Osteocyte (in vitro differentiated cells): ENCODE measurements at places on chromosomes 12 and 14.

- no peak overlapping the region for H3K4me3 ChIP-seq
- no peaks in the 10 kb centered on the region for H3K27me3 ChIP-seq
- DNase-seq: no peak
- H3K27ac ChIP-seq: no peak overlapping the region
Measured at GRCh38 chr12:123251403-123252076, 18.3 kb downstream of the MTRFR start.

GRCh38 chr14:98292191-98292590 lies 979.8 kb downstream of the BCL11B start:
- no peaks in the 10 kb centered on the region for H3K36me3 ChIP-seq
- no peak overlapping the region for H3K4me3 ChIP-seq
- no peak for DNase-seq
- no peak overlapping the region for H3K27ac ChIP-seq
- no peaks in the 10 kb centered on the region for H3K4me1 ChIP-seq

DNA sequence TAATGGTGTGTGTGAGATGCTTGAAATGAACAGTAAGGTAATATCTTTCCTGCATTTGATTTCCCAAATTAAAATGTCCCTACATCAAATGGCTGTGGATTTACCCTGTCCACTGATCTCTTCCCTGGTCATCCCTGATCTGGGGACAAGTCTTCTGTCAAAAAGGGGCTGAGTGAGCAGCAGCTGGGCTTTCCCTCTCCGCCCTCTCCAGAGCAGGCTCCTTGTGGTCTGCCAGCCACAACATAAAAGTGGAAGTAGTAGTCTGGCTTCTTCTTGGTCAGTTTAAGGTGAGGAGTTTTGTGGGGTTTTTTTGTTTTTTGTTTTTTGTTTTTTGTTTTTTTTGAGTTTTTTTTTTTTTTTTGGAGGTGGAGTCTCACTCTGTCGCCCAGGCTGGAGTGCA lies 25.2 kb upstream of the PLXNC1 start:
- H3K4me3 ChIP-seq: no peak overlapping the region
- no peak for DNase-seq
- peaks cover 3% of the 10 kb centered on the region for H3K4me1 ChIP-seq
- H3K27me3 ChIP-seq: peaks cover 64% of the 10 kb centered on the region

DNA sequence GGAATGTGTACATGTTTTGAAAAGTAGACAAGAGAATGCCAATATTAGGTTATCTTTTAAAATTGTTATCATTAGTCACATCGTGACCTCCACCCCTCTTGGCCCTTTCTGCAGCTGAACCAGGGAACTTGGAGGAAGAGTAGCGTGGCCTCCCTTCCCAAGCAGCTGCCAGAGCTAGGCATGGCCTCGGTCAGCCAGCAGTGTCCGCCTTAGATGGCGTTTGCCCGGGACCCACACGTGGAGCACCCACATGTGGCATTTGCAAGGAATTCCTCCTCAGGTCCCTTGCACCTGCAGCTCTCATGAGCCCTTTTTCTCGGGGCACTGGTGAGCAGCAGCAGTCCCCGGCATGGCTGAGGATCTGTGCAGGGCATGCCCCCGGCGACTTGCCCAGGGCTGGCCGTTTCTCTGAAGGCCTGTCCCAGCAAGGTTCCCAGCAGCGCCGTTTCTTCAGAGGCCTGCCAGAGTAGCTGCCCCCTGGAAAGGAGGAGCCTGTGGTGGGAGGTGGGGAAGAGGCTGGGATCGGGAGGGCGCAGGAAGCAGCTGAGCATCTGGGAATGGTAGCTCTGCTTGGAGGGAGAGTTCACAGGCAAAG lies 10.8 kb downstream of the JDP2 start:
- H3K27me3 ChIP-seq: no peaks in the 10 kb centered on the region
- H3K4me3 ChIP-seq: no peak overlapping the region
- H3K27ac ChIP-seq: peak overlapping the region; percentile 41
- DNase-seq: no peak

DNA sequence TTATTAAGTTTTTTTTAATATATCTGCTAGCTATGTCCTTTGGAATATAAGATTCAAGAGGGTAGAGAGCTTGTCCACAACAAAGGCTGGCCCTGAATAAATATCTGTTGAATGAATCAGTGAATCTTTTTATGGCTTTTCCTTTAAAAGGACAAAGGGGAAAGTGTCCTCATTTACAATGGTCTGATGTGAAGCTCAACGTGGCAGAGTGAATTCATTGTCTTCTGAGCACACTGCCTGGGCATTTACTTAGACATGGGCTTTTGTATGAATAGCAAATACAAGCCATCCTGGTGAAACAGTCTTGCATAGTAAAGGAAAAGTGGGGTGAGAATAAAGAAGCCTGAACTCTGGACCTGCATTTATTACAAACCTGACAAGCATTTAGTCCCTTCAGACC lies 201.2 kb downstream of the NELL2 start:
- no peaks in the 10 kb centered on the region for H3K36me3 ChIP-seq
- no peaks in the 10 kb centered on the region for H3K27me3 ChIP-seq
- H3K4me3 ChIP-seq: no peak overlapping the region
- no peaks in the 10 kb centered on the region for H3K4me1 ChIP-seq

DNA sequence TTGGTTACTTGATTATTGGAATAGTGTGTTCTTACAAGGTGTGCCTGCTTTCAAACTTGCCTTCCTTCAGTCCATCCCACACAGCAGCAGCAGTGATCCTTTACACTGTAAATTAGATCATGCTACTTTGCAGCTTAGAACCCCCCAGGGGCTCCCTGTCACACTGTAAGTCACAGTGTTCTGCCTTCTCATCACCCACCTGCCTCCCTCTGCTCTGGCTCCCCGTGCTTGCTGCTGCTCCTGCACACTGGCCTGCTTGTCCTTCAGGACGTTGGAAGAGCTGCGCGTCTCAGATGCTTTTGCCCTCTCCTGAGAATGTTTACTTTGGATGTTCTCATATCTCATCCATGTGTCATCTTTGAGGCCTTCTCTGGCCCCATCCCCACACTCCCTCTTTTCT lies 27.3 kb downstream of the ZC3H14 start:
- DNase-seq: no peak
- H3K4me1 ChIP-seq: peaks cover 6% of the 10 kb centered on the region
- no peaks in the 10 kb centered on the region for H3K27me3 ChIP-seq
- no peak overlapping the region for H3K4me3 ChIP-seq
- H3K27ac ChIP-seq: peak overlapping the region; percentile 21

DNA sequence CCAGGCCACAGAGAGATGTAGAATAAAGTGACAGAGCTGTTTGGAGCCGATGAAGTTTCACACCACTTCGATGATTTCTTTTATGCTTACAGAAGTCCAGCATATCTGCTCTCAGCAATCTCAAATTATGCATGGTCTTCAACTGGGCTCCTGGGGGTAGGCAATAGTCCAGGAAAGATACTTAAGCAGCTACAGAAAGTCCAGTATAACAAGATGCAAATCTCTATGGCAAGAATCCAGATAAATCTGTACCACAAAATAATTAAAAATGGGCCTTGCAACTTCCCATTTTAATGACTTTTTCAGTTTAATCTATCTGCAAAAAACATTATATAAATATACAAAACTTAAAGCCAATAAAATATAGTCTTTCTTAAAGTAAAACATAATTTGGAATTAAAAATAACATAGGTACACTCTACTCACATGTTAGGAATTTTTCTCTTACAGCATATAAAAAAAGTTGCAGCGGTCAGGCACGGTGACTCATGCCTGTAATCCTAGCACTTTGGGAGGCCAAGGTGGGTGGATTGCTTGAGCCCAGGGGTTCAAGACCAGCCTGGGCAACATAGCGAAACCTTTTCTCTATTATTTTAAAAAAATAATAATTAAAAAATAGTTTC lies 20.5 kb upstream of the RAD51AP1 start:
- no peaks in the 10 kb centered on the region for H3K27me3 ChIP-seq
- no peak overlapping the region for H3K4me3 ChIP-seq
- DNase-seq: no peak
- no peak overlapping the region for H3K27ac ChIP-seq
